ENCODE measurements at places on chromosomes 3 and 15.

GRCh38 chr3:47010910-47011309 lies 31.4 kb downstream of the NBEAL2 start:
- DNase-seq: no peak

DNA sequence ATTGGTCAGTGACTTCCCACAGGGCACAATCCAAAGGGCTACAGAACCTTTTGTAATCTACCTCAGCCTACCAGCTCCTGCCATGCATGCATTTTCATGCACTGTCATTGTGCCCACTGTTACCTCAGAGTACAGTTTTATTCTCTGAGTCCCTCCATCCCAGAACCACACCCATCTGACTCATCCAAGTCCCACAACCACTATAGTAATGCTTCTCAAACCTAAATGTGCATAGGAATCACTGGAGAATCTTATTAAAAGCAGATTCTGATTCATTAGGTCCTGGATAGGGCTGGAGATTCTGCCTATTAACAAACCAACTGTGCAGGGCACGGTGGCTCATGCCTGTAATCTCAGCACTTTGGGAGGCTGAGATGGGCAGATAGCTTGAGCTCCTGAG lies 3.7 kb upstream of the B3GALNT1 start:
- DNase-seq: peak; percentile 24

GRCh38 chr15:66128116-66128680 lies 125.4 kb downstream of the MEGF11 start:
- no peak for DNase-seq

GRCh38 chr15:33586786-33587697 lies 276.3 kb downstream of the RYR3 start:
- no peak for DNase-seq

GRCh38 chr3:55097441-55097840 lies 169.6 kb upstream of the LRTM1 start:
- DNase-seq: no peak

- DNase-seq: no peak
Measured at GRCh38 chr3:29429055-29429679, 148.3 kb downstream of the RBMS3 start.

GRCh38 chr3:194824701-194825111 lies 139.0 kb downstream of the FAM43A start:
- DNase-seq: no peak

GRCh38 chr3:94406595-94406994 lies 343.7 kb downstream of the NSUN3 start:
- DNase-seq: no peak

GRCh38 chr3:100184948-100185570 lies 70.8 kb upstream of the FILIP1L start:
- no peak for DNase-seq

- no peak for DNase-seq
Measured at GRCh38 chr15:73331991-73332925, 36.5 kb downstream of the HCN4 start.

All from OCI-M1 (cell line).